ENCODE measurements at places on chromosomes 12 and 14.
A peak's percentile ranks its signal among the peaks of the same experiment; 100 is the strongest.

DNA sequence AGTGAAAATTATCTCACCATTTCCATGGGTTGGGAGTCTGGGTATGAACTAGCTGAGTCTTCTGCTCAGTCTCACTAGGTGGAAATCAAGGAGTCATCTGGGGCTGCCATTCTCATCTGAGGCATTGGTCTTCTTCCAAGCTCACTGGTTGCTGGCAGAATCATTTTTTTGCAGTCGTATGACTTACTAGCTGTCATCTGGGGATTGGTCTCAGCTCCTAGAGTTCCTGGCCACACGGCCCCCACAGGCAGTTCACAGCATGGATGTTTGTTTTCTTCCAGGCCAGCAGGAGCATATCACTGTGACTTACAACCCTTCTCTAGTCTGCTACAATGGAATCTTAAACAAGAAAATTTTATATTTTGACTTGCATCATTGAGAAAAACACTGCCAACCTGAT is 18.6 kb upstream of the OR10AD1 start:
- DNase-seq: no peak

DNA sequence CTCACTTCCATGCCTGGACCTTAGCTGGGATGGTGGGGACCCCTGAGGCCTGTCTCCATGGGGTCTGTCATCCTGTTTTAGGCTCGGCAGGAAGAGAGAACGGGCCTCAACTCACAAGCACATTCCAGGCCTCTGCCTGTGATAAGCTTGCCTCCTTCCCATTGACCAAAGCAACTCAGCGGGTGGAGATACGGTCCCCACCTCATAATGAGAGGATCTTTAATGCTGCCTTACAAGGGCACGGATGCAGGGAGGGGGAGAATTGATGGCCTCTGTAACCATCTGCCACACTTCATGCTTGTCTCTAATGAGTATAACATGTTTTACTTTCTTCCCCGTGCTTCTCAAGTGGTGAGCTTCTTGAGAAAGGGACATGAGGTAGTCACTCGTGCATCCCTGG is 50.0 kb downstream of the GLT1D1 start:
- DNase-seq: no peak

DNA sequence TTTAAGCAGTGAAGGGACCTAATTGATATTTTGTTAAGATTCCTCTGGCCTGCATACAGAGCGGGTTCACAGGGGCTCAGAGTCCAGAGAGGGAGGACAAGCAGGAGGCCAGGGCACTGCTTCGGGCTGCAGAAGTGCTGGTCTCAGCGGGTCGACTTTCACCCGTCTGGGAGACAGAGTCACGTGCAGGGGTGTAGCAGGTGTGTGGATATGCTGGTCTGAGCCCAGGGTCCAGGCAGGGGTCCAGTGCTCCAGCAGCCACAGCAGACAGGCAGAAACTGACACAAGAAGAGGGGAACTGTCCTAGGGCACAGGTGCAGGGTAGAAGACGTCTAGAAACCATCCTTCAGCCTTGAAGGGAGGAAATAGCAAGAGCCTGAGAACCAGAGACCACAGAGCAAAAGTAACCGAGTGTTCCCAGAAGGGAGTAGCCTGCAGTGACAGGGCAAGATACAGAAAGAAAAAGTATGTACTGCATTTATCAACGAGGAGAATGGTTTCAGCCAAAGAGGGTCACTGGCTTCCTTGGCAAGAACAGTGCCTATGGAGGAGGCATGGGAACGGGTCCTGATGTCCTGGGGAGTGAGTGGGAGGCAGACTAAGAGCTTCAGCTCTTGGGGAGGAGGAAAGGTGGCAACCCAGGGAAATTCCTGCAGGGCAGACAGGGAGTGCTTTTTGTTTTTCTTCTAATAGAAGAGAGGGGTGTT is 28.7 kb downstream of the FBXO21 start:
- DNase-seq: no peak

DNA sequence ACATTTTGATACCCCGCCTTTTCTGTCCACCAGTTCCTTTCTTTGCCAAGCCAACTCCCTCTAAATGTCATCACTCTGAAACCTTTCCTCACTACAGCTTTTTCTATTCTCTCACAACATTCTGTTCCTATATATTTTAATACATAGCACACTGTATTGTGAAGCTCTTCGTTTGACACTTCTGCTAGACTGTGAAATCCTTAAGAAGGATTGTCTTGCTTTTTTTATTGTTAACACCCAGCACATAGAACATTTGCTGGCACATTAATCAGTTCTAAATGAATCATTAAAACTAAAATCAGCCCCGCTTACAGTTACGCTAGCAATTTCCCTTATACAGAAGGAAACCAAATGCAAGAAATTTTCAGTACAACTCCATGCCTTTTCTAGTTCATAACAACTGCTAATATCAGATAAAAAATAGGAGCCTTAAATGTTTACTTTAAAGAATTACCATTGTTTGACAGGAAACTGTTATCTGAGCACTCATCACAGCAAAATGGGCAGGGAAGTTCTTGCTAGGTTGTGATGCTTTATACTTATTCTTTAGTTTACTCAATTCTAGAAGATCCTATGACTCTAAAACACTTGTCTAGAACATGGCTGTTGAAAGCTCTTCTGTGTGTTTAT is 93.5 kb downstream of the PPP1R12A start:
- peak; percentile 22 for DNase-seq

DNA sequence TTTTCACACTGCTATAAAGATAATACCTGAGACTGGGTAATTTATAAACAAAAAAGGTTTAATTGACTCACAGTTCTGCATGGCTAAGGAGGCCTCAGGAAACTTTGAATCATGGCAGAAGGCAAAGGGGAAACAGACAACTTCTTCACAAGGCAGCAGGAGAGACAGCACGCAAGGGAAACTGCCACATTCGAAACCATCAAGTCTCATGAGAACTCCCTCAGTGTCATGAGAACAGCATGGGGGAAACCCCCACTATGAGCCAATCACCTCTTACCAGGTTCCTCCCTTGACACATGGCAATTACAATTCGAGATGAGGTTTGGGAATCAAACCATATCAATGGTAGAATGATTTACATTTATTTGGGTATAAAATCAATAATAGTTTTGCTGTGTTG is 558.5 kb downstream of the TMTC2 start:
- DNase-seq: no peak

DNA sequence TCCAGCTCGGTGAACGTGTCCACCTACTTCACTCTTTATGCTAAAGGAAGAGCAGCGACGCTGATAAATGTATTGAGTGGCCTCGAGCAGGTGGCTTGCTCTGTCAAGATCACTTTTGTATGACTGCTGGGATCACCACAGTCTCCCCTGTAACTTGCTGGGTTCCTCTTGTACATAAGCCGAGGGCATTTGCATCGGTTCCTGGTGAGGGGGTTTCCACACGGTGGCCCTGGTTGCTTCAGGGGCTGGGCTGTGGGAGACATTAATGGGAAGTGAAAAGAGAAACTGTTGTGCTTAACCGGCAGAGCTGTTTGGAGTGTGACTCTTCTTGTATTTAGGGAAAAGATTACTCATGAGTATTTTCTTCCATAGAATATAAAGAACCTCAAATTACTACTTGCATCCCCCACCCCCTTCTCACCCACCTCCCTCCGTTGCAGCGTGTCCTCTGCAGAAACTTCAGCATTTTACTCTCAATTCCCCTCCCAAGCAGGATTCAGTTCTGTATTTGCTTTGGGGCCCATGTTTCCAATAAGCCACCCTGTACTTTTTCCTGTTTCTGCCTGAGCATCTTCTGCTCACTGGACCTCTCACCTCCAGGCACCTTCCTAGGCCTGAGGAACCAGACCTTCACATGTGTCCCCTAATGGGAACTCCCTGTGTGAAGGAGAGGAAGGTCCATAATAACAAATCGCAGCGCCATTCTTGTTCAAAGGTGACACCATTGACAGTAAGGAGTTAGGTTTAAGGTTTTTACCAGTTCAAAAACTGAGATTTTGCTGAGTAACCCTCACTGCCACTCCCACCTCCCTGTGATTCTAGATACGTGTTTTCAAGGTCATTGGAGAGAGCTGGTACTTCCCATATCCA is 187.0 kb downstream of the ETV6 start:
- no peak for DNase-seq

- peak; percentile 36 for DNase-seq
These were observed 903 bp downstream of the PARPBP start for GRCh38 chr12:102120886-102121285.

DNA sequence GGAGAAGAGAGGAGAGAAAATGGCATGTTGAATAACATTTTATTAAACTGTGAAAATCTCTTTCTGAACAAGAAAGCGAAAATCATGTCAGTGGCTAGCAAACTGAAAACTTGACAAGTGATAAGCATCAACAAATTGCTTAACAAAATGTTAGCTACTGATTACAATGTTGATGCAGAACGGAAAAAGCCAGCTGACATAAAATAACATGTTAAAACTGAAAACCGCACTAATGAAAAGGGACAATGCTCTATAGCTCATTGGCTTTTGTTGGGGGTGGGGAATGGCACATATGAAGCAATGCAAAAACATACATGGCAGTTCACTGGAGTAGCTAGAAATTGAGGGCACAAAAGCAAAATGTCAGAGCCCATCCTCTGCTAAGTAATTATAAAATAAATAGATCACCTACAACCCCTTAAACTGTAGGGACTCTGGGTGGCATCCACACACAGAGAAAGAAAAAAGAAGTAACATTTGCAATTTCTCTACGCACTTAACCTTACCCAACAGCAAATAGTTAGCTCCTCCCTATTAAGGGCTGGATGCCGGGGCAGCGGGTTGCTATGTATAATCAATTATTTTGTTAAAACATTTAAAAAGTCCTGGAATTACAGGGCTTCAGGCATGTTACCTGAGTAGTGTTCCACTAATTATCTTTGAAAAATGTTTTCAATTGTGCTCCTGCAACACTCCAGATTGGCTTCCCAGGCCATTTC is 129.2 kb upstream of the USP15 start:
- no peak for DNase-seq

DNA sequence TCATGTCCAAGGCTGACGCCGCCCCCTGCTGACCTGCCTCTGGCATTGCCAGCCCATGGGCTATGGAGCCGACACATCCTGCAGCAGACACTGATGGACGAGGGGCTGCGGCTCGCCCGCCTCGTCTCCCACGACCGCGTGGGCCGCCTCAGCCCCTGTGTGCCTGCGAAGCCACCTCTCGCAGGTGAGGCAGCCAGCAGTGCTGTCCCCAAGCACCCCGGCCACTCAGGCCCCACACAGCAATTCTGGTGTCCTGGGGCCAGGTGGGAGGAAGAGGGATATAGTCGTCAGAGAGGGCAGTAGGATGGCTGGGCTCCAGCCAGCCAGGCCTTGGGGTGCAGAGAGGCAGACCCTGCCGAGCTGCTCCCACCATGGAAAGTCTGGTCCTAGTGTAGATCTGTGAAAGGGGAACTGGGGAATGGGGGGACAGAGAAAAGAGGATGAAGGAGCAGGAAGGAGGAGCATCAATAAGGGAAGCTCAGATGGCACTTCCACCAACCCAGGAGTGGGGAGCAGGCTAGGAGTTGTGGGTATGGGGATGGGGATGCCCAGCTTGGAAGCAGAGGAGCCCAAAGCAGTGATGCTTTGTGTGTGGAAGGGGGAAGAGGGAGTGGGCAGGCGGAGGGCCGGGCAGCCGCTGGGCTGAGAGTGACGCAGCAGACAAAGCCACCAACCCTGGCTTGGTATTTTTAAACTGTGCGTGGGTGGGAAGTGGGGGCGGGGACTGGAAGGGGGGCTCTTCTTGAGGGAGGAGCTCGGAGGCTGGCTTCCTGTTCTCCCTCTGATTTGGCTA is 4.7 kb downstream of the NAB2 start:
- peak; percentile 82 for DNase-seq

GRCh38 chr12:54370171-54370730 is 6.0 kb upstream of the GPR84 start:
- DNase-seq: peak; percentile 94

DNA sequence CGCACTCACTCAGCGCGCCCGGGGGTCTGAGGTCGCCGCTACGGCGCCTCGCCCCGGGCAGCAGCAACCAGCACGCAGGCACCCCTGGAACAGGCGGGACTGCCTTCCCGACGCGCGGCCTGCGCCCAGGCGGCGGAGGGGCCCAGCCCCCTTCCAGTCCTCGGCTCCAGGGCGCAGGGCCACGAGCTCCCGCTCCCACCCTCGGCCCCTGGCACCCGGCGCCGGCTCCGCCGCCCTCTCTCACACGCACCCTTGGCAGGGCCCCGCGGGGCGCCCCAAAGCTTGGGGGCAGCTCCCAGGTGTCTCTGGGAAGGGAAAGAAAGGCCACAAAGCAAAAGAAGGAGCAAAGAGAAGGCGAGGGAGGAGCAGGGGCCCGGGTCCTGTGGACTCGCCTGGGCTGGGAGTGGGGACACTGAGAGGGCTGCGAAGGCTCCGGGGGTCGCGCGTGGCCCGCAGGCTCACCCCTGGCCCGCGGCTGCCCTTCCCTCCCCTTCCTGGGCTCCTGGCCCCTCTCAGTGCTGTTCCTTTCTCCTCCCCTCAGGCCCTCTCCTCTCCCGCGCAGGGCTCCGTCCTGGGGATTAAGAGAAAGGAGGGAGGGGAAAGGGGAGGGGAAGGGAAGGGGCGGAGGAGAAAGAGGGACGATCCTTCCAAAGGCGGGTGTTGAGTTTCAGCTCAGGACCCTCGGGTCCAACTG is 907 bp upstream of the EFS start:
- peak; percentile 33 for DNase-seq

DNA sequence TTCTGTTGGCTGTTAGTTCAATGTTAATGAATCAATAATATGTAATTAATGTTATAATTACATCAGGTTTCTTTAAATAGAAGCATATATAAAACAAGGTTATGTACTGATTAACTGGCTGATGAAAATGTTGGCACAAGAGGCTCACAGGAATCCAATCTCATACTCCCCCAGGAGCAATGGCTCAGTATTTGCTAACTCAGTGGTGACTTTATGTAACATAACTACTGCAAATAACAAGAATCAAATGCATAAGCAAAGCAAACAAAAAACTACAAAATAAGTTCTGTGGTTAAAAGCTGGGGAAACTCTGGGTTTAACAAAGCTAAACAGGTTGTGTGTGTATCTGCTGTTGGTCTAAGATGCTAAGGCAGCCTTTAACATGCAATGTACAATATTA is 27.7 kb upstream of the BBS10 start:
- peak; percentile 37 for DNase-seq

DNA sequence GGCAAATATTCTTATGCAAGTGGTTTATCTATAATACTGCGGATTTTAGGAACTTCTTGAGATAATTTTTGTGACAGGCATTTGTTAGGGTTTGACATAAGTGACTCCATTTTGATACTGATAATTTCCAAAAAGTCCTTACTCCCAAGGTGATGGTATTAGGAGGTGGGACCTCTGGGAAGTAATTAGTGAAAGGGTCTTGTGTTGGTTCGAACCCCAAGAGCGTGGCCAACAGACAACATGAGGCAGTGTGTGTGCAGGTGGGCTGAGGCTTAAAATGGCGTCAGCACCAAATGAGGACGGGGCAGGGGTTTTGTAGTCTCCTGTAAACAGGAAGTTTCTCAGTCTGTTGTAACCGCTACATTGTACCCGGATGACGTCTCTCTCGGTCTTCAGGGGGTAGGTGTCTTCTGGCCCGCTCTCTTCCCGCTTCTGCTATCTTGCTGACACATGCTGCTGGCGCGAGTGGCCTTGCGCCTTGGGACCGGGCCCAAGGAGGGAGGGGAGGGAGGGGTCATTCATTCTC is 1.7 kb upstream of the C12orf43 start:
- no peak for DNase-seq

GRCh38 chr14:55800156-55800785 is 220.3 kb downstream of the KTN1 start:
- no peak for DNase-seq
